ENCODE measurements at places on chromosomes 11 and 22. TPM values are rescaled to one million over a fixed set of nuclear protein-coding genes. Genes with fewer than 3 reads are reported as not detected.

Gene ZBTB16
- 11.9 TPM for total RNA-seq

GRCh38 chr22:42617155-42617983 lies 2.7 kb upstream of the POLDIP3 start:
- no peak for DNase-seq
- H3K4me3 ChIP-seq: no peak overlapping the region
- no peaks in the 10 kb centered on the region for H3K27me3 ChIP-seq

DNA sequence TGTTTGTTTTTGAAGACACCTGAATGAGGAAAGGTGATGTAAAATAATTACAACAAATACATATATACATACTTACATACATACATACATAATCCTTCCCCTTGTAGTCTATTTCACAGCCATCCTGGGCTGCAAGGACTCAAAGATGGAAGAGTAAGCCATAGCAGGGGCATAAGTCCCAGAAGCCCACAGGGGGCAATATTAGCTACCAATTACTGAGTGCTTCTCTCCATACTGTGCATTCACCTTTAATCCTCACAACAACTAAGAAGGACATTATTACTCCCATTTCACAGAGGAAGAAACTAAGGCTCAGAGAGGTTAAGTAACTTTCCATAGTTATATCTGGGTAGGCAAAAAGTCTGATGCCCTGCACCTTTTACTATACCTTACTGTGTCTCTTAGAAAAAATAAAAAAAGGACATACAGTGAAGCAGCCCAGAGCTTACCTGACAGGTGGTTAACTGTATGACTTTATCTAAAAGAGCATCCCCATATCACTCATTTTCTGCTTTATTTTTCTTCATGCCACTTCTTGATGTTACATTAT lies 2.7 kb downstream of the SERGEF start:
- peak overlapping the region; percentile 93 for H3K4me3 ChIP-seq
- peaks cover 19% of the 10 kb centered on the region for H3K27me3 ChIP-seq
- H3K27ac ChIP-seq: no peak overlapping the region
- DNase-seq: no peak

DNA sequence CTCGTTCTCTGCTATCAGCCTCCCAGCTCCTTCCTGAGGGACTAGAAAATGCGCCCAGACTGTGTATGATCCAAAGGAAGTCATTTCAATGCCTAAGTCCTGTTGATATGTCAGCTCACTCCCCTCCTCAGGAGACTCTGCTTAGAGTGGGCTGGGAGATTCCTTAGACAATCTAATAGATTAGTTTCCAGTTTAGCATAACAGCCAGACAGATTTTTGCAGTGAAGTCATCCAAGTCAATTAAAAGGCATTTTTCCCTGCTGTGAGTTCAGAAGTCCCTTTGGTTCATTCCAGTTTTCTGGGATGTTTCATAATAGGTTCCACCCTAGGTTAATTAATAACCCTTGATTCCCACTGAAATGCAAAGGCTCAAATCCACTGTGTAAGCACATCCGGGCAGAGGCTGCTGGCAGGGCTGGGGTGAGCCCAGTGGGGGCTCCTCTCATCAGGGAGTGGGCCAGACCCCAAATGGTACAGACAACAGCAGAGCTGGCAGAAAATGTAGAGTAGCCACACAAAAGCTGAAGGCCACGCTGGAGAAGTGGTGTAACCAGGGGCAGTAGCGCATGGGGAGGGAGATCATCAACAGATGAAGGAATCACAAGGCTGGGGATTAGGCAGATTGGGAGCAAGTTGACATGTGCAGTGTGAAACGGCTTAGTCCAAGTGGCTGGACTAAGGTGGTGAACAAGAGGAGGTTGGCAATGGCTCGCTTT lies 90.6 kb downstream of the SYN3 start:
- no peaks in the 10 kb centered on the region for H3K36me3 ChIP-seq
- H3K27ac ChIP-seq: no peak overlapping the region
- no peaks in the 10 kb centered on the region for H3K27me3 ChIP-seq
- peak overlapping the region; percentile 34 for H3K4me3 ChIP-seq
- H3K4me1 ChIP-seq: peaks cover 31% of the 10 kb centered on the region

- no peak for DNase-seq
- H3K36me3 ChIP-seq: peaks cover 8% of the 10 kb centered on the region
- no peaks in the 10 kb centered on the region for H3K4me1 ChIP-seq
- no peak overlapping the region for H3K4me3 ChIP-seq
- peaks cover 34% of the 10 kb centered on the region for H3K27me3 ChIP-seq
These were observed 173.9 kb upstream of the SYN3 start for GRCh38 chr22:33232071-33232470.

DNA sequence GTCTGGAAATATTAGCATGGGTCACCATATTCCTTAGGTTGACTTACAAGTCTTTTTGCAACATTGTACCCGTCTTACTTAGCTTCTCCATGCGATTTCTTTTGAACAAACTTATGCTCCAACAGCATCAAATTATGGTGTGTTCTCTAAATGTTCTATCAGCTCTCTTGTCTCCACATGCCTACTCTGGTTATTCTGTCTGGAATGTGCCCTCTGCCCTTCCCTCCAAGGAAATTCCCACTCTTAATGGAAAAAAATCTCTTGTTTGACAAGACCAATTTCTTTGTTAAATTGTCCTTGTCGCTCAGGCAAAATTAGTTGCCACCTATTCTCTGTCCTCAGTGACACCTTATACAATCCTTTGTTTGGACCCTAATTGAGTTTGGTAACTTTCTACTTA lies 522.8 kb upstream of the LUZP2 start:
- no peaks in the 10 kb centered on the region for H3K4me1 ChIP-seq
- H3K4me3 ChIP-seq: no peak overlapping the region
- H3K27ac ChIP-seq: no peak overlapping the region
- no peaks in the 10 kb centered on the region for H3K36me3 ChIP-seq
- no peak for DNase-seq
